ENCODE measurements at places on chromosomes 4 and X.

DNA sequence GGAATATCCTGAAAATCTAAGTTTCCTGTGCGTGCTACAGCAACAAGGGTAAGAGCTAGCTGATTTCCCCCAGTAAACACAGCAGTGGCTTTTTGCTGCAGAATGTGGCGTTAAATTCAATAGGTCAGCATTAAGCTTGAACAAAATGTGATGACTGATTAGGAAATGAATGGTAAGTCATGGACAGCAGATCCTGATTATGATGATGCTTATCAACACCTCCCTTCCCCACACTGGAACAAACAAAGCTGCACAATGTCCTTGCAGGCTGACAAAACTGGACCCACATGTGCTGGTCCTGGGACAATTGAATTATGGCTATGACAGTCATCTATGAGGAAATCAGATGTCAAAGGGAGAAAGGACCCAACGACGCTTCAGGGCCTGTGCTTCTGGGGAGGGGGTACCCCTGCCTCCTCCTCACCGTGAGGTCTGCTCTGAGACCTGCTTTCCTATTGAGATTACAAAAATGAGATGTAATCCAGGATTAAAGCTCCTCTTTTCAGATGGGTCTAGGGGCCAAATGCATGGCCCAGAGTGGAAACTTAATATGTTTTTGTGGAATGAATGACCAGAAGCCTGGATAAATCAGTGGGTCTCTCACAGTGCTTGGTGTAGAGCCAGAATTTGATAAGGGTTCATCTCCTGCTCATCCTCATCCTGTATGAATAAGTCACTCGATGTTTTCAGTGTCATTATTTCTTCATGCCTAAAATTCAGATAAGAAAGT lies 32.0 kb upstream of the BOD1L1 start:
- no peak for DNase-seq

GRCh38 chr4:153528705-153529485 lies 62.7 kb downstream of the TMEM131L start:
- DNase-seq, result no peak

- no peak for DNase-seq
Measured at GRCh38 chr4:54230484-54231418, 1.7 kb downstream of the PDGFRA start.

DNA sequence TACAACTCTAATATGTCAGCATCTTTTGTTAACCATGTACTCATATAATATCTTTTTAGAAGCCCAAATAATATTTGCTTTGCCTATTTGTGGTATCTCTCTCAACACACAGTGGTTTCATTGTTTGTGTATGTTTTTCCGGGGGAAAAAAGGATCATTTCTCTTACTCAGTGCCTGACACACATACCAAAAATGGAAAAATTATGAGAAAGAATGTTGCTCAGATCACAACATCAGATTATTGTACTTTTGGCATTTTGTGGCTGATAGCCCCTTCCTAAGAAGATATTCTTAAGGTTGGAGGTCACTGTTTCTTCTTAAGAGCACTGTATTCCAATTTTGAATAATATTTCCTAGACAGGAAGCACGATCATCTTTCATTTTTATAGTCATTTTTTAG lies 93.6 kb downstream of the PDLIM5 start:
- no peak for DNase-seq

GRCh38 chr4:108556588-108557200 lies 63.7 kb upstream of the RPL34 start:
- no peak for DNase-seq

- no peak for DNase-seq
Measured at GRCh38 chrX:109783701-109784079, 50.6 kb upstream of the ACSL4 start.

Measured in NCI-H446 (cell line).